ENCODE measurements at places on chromosomes 5 and 9.

DNA sequence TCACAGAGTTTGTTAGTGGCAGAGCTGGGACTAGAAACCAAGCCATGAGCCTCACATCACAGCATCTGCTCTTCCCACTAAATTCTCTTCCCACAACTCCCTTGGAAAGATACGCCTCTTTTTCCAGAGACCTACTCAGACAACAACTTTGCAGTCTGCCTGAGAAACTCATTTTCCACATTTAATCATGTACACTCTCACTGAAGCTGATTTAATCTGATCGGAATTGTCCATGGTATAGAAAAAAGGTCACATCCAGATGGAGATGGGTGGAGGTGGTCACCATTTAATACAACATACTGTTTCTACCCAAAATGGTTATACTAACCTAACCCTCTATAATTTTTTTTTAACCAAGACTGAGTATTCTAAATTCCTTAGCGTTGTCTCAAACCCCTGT is 366.2 kb downstream of the ENC1 start:
- DNase-seq: no peak

DNA sequence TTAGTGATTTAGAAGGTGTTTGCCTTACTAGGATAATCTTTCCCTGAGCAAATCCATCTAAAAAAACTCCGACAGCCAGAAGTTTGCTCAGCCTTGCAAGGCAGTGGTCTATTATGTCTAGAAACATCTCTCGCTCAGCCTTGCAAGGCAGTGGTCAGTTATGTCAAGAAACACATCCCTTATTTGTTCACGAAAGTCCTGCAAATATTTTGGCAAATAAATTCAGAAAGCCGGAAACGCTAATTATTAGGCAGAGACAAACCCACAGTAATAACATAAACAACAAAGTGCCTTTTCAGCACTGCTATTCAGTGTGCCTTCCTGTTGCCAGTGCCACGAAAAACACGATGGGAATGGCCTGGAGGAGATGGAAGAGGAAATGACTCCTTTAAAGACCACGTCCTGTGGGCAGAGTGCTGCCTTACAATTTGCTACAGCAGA is 184.5 kb downstream of the GNAQ start:
- DNase-seq: peak; percentile 50

GRCh38 chr9:135415586-135415985 is 64.0 kb upstream of the PPP1R26 start:
- DNase-seq: no peak

- DNase-seq: no peak
These were observed 8.7 kb upstream of the TRPC7 start for GRCh38 chr5:136374003-136374402.

- no peak for DNase-seq
These were observed 5.1 kb downstream of the GLRX start for GRCh38 chr5:95817430-95817829.

DNA sequence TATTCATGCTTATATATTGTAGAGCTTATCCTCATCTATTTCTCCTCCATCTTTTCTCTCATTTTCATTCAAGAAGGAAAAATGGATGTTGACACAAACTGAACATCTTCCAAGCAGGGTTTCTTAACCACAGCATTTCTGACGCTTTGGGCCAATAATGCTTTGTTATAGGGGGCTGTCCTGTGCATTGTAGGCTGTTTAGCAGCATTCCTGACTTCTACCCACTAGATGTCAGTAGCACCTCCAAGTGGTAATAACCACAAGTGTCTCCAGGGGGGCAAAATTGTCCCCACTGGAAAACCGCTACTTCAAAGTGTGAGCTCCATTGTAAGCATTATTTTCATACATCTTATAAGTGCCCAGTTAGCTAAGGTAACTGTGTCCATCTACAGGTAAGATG is 2.6 kb upstream of the TXNDC8 start:
- peak; percentile 19 for DNase-seq

DNA sequence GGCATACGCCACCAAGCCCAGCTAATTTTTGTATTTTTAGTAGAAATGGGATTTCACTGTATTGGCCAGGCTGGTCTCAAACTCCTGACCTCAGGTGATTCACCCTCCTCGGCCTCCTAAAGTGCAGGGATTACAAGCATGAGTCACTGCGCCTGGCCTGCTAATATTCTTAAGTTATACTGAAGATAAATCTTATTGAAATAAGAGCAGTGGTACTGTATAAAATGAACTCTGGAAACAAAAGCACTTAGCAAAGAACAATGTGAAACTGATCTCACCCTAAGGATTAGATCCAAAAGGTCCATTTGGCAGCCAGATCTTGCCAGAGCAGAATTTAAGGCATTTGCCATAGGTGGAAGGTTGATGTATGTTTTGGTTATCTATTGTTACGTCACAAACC is 27.1 kb downstream of the CYSTM1 start:
- DNase-seq: no peak

GRCh38 chr9:13810510-13810909 is 503.4 kb downstream of the NFIB start:
- DNase-seq: no peak

- DNase-seq: no peak
These were observed 291.1 kb upstream of the TLE4 start for GRCh38 chr9:79280691-79281090.

- DNase-seq: peak; percentile 16
These were observed 184.1 kb downstream of the MARCHF11 start for GRCh38 chr5:15995341-15996052.

GRCh38 chr9:34802916-34803315 is 93.0 kb upstream of the CCL21 start:
- no peak for DNase-seq

DNA sequence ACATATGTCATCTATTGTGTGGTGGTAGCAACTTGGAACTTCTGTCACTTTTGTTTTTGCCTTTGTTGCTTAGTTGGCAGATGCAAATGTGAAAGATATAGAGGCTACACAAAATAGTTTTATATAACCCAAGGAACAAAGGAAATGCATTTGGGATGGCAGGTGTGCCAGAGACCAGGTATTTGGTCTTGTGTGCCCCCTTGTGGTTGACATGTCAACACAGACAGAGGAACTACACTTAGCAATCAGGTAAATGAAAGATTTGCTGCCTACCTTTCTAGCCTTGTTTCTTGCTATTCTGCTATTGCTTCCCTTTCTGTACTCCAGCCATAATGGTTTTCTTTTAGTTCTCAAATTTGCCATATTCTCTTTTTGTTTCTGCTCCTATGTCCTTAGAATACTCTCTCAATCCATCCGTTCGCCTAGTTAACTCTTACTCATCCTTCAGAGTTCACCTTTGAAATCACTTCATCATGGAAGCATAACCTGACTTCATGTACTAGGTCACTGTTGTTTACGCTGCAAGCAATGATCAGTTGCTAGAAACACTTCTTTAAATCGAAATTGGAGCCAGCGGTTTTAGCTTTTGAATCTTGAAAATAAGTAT is 119.5 kb downstream of the TRPM3 start:
- no peak for DNase-seq

DNA sequence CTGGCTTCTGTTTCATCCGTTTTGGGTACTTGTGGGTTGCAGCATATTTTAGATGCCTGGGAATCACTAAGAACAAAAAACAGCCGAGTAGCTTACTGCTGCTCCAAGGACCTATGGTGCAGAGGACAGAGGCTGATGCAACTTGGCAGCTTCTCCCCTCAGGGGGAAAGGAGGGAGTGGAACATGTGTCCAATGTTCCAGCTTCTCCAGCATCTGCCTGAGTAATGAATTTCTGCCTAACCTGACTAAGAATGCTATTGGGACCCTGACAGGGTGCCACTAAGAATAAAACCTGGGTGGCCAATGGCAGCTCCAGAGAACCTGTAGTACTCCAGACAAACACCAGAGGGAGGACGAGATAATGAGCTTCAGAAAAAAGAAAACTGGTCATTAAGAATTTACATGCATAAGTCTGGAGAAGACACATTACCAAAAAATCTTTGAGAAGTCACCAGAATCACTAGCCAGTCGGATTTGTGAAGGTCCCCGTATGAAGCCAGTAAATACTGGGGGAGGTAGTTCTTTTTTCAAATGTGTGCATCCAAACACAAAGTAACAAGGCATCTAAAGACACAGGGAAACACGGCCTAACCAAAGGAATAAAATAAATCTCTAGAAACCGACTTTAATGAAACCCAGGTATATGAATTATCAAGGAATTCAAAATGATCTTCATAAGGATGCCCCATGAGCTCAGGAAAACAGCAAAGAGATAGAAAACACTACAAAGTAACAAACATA is 293.5 kb downstream of the HINT1 start:
- DNase-seq: peak; percentile 29

DNA sequence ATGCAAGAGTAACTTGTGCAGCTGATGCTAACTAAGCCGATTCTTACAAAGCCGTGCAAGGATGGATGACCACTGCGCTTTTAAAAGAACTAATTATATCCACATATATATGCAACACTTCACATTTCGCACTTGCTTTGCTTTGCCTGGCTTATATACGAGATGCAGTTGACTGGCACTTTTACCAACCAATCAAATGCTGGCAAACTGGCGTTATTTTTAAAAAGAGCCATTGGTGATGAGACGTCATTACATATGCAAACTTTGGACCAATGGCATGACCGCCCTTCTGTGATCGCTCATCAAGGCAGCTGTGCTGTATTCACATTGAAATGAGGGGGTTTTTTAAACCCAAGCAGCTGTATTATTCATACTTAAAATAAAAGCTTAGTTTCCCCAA is 1147.7 kb upstream of the WWC1 start:
- no peak for DNase-seq

DNA sequence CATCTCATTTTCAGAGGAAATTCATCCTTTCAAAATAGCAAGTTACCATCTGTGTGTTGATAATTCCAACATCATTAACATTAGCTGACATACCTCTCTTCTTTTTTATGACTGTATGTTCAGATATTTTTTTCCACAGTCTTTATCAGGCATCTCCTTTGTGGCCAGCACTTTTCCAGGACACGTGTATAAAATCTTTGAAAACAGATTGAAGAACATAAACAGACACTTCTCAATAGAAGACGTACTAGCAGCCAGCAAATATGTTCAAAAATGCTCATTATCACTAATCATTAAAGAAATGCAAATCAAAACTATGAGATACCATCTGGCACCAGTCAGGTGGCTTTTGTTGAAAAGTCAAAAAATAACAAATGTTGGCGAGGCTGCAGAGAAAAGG is 734.3 kb downstream of the SEMA5A start:
- no peak for DNase-seq

DNA sequence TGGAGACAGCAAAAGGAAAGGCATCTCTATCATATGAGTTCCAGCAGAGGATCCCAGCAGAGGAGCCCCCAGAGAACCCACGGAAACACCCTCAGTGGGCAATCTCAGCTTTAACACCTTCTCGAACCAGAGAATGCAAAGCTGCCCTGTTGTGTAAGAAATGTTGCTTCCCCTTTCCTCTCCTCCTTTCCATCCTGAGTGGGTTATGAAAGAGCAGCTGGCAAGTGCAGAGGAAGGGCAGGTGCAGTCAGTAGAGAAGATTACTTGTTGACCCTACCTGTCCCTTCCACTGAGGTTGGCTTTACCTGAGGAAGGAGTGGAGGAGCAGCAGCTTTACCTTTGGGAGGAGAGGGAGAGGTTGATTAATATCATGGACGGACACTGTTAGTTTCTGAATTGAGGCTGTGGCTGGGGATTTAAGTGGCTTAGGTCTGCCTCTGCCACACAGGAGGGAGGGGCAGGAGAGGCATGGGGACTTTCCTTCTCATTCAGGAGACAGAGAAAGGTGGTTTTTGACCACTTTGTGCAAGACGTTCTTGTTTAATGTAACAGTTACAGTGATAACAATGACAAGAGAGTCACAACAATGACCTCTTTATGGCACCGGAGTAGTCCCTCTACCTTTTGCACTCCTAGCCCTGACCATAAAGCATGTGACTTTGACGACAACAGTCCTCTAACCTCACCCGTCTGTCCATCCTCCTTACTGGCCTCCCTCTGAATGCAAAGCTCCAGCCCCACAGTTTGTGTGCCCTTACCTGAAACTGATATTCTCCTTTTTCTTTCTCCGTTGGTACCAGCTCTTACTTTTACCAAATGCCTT is 254.8 kb downstream of the NSG2 start:
- no peak for DNase-seq

DNA sequence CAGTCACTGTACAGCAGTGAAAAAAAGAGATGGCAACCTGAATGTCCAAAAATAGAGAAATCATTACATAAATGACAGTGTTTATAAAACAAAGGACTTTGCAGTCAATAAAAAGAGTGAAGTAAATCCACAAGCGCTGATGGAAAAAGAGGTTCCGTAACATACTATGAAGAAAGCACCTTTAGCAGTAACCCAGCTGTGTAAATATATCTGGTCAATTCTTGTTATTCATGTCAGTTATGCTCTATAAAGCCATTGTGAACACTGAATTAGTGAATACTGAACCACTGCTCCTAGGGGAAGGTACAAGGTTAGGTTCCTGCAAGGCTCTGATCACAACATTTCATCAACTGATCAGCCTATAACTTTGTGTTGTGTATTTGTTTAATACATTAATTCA is 39.5 kb downstream of the CCNJL start:
- DNase-seq: no peak

GRCh38 chr5:139794067-139794846 is 1.4 kb upstream of the PSD2 start:
- DNase-seq: no peak

- DNase-seq: no peak
These were observed 20.8 kb downstream of the UGT3A2 start for GRCh38 chr5:36045895-36046294.

DNA sequence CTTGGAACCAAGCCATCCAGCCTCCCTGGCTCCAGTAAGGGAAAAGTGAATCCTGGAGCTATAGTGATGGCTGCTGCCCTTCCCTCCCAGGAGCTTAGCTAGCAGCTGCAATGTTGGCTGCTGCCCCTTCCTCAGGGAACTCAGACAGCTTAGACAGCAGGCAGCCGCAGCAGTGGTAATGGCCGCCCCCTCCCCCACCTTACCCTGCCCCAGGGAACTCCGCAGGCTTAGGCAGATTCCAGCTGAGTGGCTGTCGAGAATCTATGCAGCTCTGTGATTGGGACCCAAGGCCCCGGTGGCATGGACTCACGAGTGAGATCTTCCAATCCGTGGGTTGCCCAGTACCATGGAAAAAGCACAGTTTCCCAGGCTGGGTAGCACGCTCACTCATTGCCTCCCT is 378.6 kb downstream of the NNT start:
- no peak for DNase-seq

DNA sequence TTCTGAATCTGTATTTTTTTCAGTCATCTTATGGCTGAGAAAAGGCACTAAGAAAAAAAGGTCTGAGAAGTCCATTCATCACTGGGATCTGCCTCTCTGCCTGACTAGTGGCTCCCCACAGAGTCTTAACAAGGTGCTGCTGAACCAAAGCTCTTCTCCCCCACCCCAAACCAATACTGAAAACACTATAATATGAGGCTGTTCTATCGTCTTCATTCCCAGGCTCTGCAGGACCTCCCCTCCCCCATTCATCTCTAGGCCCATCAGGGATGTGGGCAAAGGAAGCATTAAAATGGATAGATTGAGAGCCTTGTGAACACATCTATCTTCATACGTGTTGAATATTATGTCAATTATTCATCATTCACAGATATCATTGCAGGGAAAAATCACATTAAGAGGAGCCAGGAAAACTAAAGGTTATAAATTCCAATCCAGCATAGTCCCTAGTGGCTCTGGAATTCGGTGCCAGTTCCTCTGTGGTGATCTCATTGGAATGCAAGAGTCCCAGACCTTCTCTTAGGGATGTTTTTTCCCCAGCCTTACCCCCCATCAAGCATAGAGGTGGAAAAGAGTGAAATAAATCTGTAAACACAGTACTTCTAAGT is 44.3 kb upstream of the GPR151 start:
- DNase-seq: no peak

- peak; percentile 17 for DNase-seq
These were observed 19.6 kb upstream of the MAN2A1 start for GRCh38 chr5:109669991-109670706.
